NCI-H1105 (cell line): ENCODE measurements at places on chromosomes 11 and 22.

GRCh38 chr11:10893714-10894151 is 35.9 kb upstream of the ZBED5 start:
- DNase-seq: no peak

GRCh38 chr11:31805629-31806185 is 5.4 kb downstream of the PAX6 start:
- no peak for DNase-seq

DNA sequence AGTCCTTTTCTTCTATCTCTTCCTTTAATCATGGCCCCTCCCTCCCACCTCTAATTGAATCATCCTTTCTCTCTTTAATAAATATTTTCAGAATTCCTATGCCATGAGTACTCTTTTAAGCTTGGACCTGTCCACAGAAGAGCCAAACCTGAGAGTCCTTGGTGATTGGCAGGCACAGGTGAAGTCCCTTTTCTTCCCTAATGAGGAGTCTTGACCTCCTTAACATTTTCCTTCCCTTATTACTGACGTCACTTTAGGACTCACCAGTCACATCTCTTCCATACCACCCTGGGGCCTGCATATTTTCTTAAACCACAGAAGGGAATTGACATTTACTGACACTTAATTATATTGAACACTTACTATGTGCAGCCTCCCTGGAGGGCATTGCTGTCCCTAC is 41.0 kb upstream of the RASSF10 start:
- DNase-seq: no peak

DNA sequence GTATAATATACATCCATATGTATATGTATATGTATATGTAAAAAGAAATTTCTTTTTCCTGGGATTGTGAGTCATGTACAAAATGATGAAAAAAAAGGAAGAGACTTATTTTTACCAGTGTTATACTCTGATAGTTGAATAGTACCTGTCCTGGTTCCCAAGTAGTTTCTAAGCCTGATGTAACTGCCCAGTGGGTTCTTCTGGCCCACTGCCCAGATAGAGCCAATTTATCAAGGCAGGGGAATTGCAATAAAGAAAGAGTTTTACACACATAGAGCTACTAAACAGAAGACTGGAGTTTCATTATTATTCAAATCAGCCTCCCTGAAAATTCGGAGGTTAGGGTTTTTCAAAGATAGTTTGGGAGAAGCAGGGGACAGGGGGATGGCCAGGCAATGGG is 29.1 kb upstream of the NARS2 start:
- DNase-seq: no peak

- DNase-seq: no peak
Observed at GRCh38 chr11:76292583-76293188, 86.4 kb upstream of the WNT11 start.

GRCh38 chr11:133961890-133962289 is 5.1 kb upstream of the IGSF9B start:
- no peak for DNase-seq
